Putamen (tissue), 1 donor: ENCODE measurements at places on chromosomes 3 and 15.
A peak's percentile ranks its signal among the peaks of the same experiment; 100 is the strongest.

- DNase-seq = no peak
Observed at GRCh38 chr15:98958918-98959639, 48.5 kb downstream of the PGPEP1L start.

DNA sequence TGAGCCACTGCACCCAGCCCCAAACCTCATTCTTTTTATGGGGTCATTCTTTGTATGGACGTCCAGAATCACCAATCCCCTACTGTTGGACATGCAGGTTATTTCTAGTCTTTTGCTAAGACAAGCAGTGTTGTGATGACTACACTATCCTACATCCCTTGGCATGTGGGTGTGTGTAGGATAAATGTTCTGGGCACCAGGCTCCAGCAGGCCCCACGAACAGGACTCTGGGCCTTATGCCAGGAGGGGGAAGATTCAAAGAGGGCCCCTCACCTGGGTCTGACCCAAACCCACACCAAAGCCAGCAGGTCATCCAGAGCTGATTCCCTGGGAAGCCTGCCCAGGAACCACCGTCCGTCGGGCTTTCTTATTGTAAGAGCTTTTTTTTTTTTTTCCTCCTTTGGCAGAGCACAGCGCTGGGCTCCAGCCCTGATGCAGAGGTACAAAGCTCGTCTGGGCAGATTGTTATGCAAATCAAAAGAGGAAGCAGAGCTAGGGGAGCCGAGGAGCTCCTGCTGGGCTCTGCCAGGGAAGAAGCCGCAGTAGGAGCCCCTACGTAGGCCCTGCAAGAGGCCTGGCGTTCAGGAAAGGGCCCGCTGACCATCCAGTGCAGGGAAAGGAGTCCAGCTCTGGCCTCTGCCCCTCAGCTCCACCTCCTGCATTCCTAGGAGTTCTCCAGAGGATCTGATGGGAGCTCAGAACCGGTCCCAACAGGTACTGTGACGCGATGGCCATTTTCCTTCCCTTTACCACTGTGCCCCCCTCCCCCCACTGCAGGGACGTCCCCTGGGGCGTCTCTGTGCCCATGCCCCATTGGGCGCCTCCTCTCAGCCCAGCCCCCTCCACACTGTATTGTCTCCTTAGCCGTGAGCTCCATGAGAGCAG lies 29.0 kb upstream of the FURIN start:
- DNase-seq = peak; percentile 23

DNA sequence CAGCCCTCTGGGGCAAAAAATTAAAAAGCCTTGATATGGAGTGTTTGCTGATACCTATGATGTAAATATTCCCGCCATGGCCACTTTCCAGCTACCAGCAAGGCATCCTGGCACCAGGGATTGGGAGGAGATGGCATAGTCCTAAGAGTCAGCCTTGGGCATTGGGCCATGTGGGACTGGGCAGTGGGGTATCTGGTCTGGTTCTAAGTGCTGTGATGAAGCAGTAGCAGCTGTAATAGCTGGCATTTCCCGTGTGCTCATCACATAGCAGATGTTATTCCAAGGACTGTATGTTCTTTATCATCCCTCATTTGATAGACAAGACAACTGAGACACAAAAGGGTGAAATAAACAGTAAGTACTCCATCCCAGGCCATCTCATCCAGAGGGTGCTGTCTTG lies 6.9 kb upstream of the SACM1L start:
- DNase-seq = no peak

- DNase-seq = no peak
Observed at GRCh38 chr3:67551361-67552016, 102.9 kb downstream of the SUCLG2 start.

GRCh38 chr15:88043396-88043795 lies 213.1 kb downstream of the NTRK3 start:
- DNase-seq = no peak

GRCh38 chr3:89052386-89052785 lies 55.0 kb upstream of the EPHA3 start:
- no peak for DNase-seq

GRCh38 chr3:33425453-33425852 lies 14.8 kb downstream of the UBP1 start:
- DNase-seq = no peak

DNA sequence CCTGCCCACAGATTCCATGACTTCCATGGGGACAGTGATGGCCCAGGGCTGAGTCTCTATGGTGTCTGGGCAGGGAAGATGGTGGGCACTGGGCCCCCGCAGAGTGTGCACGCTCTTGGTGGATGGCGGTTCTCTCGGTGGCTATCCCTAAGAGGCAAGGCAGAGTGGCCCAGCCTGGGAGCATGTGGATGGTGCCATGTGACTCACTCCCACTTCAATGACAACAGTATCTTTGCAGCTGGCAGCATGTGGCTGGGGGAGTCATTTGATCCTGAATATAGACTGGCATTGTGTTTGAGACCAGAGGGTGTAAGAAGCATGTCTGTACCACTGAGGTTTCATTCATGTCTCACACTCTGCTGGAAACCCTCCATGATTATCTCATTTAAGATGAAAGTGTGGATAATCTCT lies 101.2 kb downstream of the CORO2B start:
- peak; percentile 95 for DNase-seq

DNA sequence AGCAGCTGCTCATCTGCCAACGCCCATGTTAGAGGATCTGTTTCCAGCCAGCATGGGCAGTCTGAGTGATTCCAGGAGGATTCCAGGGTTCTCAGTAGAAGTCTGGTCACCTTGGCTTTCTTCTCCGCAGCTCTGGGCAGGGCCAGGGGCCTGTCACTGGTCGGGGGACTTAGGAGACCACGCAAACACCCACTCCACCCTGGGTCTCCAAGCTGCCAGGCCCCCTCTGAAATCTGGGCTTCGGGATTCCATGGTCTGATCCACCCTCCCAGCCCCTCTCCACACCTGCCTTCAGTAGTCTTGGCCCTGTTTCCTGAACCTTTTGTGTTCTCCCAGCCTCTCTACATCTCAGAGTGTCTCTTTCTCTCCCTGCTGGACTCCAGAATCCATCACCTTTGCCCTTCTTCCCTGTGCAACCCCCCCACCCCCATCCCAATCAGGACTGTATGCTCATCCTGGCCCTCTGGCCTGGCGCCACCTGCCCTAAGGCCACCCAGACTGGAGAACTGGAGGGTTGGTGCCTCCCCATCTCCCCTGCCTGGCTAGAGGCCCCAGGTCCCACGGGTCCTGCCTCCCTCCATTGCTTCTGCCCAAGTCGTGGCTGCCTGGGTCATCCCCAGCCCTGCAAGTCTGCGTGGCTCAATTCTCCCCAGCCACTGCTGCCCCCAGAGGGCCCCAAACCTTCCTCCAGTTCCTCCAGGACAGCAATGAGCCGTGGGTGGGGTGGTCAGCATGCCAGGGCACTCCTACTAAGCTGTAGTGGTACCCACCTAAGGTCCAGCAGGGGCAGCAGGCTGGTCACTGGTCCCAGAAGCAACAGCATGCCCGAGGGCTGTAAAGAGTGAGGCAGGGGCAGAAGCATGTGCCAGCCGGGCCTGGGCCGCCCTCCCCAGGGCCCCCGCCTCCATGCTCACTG lies 102.8 kb downstream of the TBC1D2B start:
- DNase-seq = no peak

DNA sequence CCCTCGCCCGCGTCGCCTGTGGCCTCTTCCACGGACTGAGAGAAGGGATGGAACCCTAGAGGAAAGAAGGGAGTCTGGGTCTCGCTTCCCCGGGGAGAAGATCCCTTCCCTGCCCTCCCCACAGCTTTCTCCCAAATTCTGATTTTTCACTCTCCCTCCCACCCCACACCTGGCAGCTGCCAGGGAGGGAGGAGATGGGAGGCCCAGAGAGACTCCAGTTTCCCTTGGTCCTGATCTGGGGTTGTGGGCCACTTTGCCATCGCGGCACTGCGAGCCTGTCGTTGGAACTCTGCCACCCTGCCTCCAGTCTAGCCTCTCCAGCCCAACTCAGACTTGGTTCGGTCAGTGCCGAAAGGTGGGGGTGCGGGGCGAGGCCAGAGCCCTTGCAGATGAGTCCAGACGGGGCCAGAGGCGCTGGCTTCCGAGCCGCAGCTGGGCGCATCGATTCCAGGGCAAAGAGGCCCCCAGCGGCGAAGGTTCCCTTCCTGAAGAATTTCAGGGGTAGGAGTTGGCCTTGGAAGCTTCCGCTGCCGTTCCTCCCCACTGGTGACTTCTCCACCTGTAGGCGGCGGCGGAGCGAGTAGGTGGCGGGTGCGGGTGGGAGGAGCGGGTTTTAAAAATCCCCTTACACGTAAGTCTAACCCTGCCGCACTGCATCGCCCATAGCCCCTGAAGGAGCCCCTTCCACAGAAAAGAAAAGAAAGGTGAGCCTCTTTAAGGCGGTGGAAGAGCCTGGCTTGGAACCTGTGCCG lies 5.2 kb downstream of the WNT5A start:
- DNase-seq = no peak

DNA sequence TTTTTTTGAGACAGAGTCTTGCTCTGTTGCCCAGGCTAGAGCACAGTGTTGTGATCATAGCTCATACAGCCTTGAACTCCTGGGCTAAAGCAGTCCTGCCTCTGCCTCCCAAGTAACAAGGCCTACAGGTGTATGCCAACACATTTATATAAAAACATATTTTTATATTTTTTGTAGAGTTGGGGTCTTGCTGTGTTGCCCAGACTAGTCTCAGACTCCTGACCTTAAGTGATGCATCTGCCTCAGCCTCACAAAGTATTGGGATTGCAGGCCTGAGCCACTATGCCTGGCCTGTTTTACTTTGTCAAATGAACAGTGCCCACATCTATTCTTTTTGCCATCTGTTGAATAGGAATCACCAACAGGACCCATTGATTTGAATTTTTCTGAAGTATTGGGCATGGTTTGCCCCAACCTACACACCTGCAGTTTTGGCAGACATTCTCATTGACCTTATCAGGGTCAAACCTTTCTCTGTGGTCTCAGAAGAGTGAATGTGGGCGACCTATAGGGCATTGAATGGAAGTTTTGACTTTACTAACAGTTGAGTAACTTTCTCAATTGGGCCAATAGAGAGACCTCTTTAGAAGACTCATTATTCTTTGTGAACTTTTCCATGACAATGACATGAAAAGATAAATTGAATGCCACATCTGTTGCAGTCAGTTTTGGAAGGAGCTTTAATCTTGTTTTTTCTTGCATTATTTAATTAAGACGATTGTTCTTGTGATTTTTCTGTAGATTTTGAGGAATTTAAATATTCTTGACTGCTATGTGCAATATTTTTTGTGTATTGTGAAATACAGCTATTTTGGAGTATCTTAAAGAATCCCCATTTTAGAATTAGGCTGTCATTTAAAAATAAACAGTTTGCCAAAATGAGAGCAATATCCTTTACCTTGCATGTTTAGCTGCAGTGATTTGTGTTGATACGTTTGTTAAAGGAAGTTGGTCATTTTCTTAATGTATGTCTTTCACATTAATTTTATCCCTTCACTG lies 2.7 kb downstream of the IREB2 start:
- no peak for DNase-seq

DNA sequence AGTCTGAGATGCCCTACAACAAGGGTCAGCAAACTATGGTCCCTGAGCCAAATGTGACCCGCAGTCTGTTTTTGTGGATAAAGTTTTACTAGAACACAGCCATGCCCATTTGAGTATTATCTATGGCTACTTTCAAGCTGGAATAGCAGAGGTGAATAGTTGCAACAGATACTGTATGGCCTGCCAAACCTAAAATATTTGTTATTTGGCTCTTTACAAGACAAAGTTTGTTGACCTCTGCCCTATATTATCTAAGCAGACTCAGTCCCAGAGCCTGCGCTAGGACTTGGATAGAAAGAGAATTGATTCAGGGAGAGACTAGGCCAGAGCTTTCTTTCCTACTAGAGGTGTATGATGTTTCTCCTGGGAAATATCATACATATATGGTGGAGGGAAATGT lies 81.7 kb upstream of the NMNAT3 start:
- DNase-seq = no peak

GRCh38 chr3:143716731-143717130 lies 131.5 kb downstream of the SLC9A9 start:
- DNase-seq = no peak
